ENCODE measurements at places on chromosomes 1 and 21.
A peak's percentile ranks its signal among the peaks of the same experiment; 100 is the strongest.

- DNase-seq = no peak
Measured at GRCh38 chr1:160451119-160451858, 50.9 kb downstream of the VANGL2 start.

- no peak for DNase-seq
Measured at GRCh38 chr1:165543532-165544438, at the start of gene LRRC52. LRRC52 (plus strand) TSS chr1:165544000; CDS start chr1:165544297, 297 bp downstream.

DNA sequence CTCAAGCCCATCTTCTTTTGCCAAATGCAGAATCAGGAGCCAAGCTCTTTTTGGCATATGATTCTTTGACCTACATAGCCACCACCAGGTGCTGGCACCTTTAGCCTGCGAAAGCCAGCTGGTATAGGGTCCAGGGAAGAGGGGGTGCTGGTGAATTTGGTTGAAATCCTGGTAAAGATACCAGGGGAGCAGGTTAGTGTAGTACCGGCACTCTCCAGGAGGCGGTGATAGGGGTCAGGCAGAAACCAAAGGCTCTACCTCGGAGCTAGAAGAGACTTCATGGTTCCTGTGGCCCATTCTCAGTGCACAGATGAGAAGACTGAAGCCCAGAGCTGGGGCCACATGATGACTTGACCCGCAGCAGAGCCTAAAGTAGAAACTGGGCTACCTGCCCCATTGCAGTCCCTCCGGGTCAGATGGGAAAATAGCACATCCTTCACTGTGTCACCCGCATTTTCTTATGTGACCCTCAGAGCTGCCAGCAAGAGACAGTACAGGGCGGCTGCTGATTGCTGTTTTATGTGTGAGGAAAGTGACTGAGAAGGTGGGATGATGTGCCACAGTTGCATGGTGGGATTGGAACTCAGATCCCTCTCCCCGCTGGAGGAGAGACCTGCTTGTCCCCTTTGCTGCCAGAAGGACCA is 36.0 kb upstream of the IL19 start:
- DNase-seq = peak; percentile 45

- DNase-seq = peak; percentile 39
Measured at GRCh38 chr1:207822602-207823451, 71.0 kb downstream of the CD46 start.

GRCh38 chr21:35236090-35236489 is 187.0 kb upstream of the RUNX1 start:
- no peak for DNase-seq

DNA sequence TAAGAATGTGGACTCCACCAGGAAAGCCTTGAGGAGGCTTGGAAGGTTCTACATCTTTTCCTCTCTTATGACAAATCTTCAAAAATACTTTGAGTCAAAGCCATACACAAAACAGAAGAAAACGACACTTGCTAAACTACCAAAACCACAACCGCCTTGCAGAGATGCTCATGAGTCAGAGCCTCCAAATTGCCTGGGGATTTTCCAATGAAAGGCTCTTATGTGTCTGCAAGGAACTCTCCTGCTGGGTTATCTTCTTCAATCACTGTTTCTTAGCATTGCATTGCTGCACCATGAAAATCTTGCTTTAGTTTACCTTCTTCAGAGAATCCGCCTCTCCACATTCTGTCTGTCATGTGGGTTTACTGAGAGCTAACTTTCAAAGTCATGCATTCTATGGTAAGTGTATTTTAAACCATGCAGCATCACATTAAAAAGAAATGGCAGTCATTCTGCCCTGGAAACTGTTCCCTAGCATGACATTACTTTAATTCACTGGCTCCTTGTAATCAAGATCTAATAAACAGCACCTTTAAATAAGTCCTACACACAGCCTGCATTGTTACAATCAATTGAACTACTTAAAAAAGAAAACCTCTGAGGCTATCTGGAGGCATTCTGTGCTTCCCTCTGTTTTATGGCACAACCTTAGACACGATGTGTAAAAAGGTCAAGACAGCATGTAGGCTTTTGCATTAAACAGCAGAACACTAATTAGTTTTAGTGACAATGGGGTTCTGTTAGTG is 210.0 kb upstream of the FOXD3 start:
- no peak for DNase-seq

- no peak for DNase-seq
Measured at GRCh38 chr1:96918406-96918805, 196.8 kb downstream of the PTBP2 start.

DNA sequence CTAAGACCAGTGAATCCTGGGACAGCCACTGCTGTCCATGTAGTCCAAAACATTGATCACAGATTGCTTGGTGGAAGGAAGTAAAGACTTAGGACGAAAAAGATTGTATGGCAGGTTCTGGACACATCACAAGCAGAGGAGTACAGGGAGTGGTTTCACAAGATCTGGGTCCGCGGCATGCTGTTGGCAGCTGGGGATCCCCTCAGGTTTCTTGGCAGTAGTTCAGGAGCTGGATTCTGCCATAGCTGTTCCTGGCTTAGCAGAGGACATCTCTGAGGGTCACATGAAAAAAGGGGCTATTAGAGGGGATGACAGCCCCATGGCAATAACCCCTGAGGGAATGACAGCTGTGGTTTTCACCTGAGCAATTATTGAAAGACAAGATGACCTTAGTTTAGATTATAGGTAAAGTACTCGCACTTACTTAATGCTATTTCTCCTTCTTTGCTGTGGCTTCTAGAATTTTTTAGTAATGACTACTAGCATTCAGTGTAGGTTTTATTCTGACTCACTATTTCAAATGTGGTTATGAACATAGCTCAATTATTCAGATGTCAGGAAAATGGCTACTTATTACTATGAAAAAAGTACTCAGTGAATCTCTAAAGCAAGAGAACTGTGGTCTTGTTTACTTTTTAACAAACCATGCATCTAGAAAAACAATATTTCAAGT is 8.2 kb downstream of the KRTAP27-1 start:
- no peak for DNase-seq

- DNase-seq = no peak
Measured at GRCh38 chr1:44512313-44512885, 107.3 kb downstream of the RNF220 start.

DNA sequence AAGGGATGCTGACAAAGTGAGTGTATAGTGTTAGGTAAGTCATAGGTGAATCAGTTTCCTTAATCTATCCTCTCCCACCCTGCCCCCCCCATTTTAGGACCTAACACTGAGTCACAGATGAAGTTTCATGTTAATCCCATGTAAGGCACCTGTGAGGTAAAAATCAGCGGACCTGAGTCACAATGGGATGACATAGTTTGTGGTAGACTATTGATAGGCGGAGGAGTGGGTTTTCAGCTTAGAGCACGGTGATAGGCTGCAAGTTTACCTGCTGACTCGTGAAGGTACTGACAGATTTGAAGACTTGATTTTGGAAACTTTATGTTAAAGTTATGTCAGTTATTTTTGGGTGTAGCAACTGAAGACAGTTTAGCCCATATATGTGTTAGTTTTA is 1.7 kb downstream of the TOR1AIP1 start:
- DNase-seq = peak; percentile 34

- no peak for DNase-seq
Measured at GRCh38 chr1:33860671-33861070, 3.2 kb upstream of the HMGB4 start.

DNA sequence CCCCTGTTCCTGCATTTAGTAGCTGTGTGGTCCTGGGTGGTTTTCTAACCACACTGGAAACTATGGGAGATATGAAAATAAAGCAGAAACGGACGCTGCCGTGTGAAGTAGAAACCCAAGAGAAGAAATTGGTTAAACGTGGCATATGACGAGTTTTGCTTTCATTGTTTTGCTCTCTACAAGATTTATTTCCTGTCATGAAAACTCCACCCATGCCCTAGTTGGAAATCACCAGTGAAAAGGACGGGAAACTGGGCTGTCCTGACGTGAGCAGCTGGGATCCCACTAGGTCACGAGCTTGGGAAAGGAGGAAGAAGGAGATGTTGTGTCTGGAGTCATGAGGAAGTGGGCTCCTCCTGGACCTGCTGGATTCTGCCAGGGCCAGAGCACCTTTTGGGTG is 120.8 kb upstream of the GADD45A start:
- no peak for DNase-seq

GRCh38 chr1:15708486-15709137 is 24.5 kb downstream of the PLEKHM2 start:
- no peak for DNase-seq

- no peak for DNase-seq
Measured at GRCh38 chr1:1013922-1014648, 788 bp downstream of the ISG15 start.

DNA sequence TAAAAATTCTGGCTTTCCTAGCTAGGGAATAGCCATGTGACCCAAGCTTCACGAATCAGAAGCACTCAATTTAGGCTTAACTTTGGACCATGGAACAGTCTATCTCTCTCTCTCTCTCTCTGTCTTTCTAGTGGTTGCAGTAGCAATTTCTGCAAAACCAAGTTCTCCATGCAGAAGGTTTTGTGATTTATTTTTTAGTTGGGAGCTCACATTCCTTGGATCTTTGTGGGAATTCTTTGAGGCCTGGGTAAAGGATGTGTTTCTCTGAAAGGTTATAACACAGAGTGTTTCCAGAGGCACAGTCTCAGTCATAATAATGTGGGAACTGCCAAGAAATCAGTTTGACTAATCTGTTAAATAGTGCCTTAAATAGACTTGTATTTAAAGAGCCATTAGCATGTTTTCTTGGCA is 112.3 kb upstream of the COL11A1 start:
- DNase-seq = no peak

GRCh38 chr1:158646465-158646864 is 40.0 kb downstream of the SPTA1 start:
- no peak for DNase-seq

DNA sequence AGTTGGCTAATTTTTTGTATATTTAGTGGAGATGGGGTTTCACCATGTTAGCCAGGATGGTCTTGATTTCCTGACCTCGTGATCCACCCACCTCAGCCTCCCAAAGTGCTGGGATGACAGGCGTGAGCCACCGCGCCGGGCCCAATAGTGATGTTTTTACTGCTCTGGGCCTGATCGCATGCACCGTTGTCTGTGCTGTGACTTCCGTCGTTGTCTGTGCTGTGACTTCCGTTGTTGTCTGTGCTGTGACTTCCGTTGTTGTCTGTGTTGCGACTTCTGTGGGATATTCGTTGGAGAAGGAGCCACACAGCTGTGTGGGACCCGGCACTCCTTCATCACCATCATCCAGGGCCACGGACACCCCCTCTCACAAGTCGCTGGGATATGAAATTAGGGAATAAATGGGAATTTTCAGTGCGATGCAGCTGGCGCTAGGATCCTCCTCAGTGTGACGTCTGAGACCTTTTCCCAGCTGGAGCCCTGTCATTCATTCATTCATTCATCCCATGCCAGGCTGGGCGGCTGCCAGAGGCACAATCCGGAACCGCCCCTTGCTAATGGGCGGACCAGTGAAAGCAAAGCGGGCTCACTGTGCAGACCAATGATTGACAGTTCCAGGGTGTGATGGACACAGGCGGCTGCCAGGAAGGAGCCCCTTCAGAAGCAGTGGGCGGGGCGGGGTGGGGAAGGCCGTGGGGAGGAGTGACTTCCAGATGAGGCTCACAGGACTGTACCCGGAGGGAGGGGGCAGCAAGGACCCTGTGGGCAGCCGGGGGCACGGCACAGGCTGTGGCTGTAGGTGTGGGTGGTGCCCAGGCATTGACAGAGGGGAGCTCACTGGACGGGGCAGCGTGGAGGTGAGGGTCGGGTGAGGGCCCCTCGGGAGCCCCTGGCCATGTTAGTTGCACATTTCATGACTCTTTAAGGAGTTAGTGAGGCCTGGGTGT is 48.9 kb downstream of the PRKCZ start:
- no peak for DNase-seq

- DNase-seq = no peak
Measured at GRCh38 chr1:232016616-232017015, 390.0 kb downstream of the DISC1 start.

DNA sequence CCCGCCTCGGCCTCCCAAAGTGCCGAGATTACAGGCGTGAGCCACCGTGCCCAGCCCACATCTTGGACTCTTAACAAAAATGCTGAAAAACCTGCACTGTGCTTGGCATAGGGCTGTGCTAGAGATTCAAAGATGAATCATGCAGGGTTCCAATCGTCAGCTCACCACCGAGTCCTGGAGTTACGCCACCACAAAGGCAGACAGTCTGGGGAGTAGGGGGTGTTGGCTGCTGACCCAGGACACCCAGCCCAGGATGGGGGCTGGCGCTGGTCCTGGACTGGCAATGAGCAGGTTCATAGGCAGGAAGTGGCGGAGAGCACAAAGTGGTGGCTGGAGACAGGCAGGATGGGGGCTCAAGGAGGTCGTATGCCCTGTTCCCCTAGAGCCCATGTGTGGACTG is 16.0 kb downstream of the PSRC1 start:
- DNase-seq = no peak

DNA sequence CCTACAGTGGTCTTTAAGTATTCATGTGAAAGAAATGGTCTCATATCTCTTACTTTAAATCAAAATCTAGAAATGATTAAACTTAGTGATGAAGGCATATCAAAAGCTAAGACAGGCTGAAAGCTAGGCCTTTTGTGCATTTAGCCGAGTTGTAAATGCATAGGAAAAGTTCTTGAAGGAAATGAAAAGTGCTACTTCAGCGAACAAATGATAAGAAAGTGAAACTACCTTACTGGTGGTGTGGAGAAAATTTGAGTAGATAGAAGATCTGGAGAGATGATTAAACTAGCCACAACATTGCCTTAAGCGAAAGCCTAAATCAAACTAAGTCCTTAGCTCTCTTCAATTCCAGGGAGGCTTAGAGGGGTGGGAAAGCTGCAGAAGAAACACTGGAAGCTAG is 147.6 kb downstream of the DSCAM start:
- no peak for DNase-seq

DNA sequence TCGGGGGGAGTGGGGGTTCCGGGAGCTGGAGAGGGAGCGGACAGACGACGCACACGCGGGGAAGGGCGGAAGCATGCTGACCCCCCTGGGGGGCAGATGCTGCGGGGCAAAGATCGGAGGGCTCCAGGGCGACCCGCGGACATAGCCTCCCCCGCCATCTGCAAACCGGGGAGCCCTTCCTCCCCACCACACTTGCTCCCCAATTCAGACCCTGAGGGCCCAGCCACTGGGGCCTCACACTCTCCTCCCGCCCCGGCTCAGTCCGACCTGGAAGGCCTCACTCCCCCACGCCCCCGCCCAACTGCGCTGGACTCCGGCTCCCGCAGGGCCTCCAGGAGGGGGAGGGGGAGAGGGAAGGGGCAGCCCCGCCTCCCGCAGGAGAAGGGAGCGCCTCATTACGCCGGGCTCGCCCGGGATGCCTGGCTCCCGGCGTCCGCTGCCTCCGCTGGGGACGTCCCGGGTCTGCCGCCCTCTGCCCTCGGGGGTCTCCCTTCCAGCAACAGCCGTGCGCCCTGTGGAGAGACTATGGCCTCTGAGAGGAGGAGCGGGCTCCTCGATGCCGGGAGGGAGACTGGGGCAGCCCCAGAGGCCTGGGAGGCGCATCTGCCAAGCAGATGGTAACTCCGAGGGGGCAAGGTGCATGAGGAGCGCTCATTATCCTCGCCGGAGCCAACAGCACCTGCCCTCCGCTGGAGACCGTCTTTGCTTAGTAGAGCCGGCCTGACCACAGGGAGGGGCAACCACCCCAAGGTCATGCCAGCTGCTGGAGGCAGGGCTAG is 636 bp upstream of the CAMK2N1 start:
- no peak for DNase-seq

GRCh38 chr1:117673405-117673804 is 67.6 kb downstream of the TENT5C start:
- DNase-seq = no peak

Data from stimulated activated CD8-positive, alpha-beta memory T cell treated with anti-CD3 and anti-CD28 coated beads, Interleukin-12 subunit alpha, Interleukin-12 subunit beta, amount 100 ng/mL, for 4 hours (primary cell).